ENCODE measurements at places on chromosomes 1 and 21.

- no peak for DNase-seq
These were observed 171.8 kb downstream of the ACTL8 start for GRCh38 chr1:17926906-17927305.

DNA sequence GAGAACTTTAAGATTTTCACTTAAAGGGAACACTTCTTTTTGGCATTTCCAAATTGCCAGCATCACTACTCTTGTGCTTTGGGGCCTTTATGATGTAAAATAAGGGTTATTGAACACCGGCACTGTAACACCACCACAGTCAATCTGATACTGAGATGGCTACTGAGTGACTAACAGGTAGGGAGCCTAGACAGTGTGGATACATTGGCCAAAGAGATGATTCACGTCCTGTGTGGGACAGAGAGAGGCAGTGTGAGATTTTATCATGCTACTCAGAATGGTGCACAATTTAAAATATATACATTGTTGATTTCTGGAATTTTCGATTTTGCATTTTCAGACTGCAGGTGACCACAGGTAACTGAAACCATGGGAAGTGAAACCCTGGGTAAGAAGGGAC, 261.6 kb downstream of the SPATA17 start:
- no peak for DNase-seq

- DNase-seq, result no peak
These were observed 38.6 kb upstream of the GPR88 start for GRCh38 chr1:100499194-100499811.

GRCh38 chr1:68321084-68321685, 88.9 kb upstream of the WLS start:
- no peak for DNase-seq

- DNase-seq, result no peak
These were observed 42.7 kb downstream of the SLC45A1 start for GRCh38 chr1:8360493-8361197.

DNA sequence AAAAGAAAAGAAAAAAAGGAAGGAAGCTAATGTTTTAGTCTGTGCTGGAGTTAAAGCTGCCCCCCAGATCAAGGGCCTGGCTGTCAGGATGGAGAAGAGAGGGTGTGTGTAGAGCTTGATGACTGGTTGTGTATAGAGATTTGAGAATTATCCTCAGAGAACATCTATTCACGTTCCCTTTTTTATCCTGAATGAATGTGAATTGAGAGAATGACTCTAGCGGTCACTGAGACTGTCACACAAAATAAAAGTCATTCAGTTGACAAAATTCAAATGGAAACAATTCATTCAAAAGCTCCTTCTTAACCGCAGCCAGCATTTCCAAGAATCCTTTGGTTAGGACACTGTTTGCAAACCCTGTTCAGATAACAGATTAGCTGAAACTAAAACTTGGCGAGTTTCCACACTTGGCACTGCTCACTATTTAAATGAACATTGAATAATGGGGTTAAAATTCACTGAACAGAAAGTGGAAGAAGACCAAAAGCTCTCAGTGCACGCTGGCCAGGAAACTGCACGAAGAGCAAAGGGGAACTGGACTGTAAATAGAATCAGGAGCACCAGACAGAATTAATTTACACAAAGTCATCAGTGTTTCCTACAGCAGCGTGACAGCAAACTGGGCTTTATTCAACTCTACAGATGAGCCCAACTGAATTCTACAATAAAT, 13.6 kb upstream of the FAM89A start:
- DNase-seq, result no peak

- DNase-seq, result peak; percentile 69
These were observed 1.1 kb downstream of the ARHGAP30 start for GRCh38 chr1:161068306-161069234.

GRCh38 chr1:12152113-12152891, 14.5 kb upstream of the TNFRSF1B start:
- DNase-seq, result no peak

- no peak for DNase-seq
These were observed 90.0 kb upstream of the TLR5 start for GRCh38 chr1:223233019-223233409.

DNA sequence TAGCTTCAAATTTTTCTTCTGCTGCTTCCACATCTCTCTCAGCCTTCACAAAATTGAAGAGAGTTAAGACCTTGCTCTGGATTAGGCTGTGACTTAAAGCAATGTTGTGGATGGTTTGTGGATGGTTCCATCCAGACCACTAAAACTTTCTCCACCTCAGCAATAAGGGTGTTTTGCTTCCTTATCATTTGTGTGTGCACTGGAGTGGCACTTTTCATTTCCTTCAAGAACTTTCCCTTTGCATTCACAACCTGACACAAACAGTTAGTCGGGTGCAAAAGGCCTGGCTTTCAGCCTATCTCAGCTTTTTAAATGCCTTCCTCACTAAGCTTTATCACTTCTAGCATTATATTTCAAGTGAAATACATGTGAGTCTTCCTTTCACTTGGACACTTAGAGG, 30.3 kb downstream of the DENND1B start:
- no peak for DNase-seq

- DNase-seq, result no peak
These were observed 57.8 kb upstream of the TARBP1 start for GRCh38 chr1:234536741-234537140.

DNA sequence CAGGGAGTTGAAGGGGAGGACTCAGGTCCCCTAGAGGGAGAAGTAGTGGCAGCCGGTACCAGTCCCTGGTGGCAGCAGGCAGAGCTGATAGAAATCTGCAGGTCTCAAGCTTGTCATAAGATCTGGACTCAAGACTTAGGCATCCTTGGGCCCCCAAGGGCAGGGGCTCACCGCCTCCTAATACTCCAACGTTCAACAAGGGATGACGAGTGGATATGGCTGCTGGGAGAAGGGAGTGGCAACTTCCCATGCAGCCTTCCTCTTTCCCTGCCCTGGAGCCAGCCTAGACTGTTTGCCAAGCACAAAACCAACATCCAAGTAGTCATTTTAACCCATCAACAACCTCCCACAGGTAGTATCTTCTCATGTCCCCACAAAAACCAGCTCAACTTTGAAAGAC, 6.9 kb downstream of the TRABD2B start:
- DNase-seq, result no peak

DNA sequence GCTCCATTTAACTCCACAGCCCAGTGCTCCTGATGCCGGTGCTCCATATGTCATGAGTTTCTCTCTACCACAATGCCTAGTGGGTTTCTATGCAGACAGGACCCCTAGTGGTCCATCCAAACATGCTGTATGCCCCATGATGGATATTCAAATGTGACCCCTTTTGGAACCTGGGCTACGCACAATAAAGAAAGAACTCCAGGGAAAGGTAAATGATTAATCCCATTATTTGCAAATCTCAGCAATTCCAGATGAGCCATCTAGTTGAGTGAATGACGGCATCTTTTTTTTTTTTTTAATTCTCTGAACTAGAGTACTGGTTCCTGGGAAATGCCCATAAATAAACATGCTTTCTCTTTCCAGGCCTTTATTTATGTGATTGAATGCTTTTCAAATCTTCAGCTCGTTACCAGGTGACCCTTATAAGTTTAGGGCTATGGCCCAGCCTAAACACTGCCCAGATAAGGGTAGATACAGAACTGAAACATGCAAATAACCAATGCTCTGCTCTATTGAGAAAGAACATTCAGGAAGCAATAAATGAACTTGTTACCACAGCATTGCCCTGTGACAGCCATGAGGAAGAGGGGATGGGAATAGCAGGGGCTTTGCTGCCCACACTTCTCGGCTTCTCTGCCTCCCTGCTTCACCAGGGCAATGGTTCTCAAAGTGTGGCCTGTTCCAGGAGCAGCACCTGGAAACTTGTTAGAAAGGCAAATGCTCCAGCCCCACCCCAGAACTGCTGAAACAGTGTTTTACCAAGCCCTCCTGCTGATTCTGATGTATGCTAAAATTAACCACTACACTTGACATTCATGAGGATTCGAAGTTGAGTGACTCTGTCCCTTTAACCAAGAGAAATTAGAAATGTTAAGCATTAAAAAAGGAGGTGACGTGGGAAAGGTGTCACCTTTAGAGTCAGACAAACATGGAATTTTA, 151.7 kb downstream of the SEC16B start:
- DNase-seq, result no peak

DNA sequence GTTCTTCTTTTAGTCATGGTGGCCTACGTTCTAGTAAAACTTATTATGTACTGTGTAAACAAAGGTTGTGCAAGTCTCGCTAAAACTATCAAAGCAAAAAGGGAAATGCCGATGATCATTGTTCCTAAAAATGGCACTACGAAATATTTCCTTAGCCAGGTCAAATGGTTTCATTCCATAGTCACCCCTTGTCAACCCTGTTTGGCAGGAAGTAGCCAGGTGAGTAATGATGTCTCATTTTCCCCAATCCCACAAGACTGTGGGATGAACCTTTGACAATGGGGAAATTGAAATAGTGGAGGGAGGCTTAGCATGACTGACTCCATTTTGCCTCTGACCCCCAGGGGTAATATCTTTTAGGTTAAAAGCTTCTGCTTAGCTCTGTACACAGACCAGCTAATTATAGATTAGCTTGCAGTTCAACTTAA, 5.6 kb upstream of the REN start:
- DNase-seq, result no peak

DNA sequence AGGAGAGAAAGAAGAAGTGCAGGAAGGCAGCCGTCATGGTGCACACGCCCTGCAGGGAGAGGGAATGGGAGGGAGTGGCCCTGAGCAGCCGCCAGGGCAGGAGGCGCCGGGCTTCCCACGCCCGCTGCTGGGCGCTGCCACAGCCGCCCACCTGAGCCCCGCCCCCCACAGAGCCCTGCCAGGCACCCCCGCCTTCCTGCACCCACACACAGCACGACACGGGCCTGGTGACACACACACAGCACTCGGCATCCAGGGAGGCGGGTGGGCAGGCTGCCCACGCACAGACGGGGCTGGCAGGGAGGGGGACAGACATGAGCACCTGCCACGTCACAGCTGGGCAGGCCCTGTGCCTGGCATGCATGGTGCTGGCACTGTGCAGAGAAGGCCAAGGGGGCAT, 27.5 kb downstream of the ADGRB2 start:
- DNase-seq, result peak; percentile 44

DNA sequence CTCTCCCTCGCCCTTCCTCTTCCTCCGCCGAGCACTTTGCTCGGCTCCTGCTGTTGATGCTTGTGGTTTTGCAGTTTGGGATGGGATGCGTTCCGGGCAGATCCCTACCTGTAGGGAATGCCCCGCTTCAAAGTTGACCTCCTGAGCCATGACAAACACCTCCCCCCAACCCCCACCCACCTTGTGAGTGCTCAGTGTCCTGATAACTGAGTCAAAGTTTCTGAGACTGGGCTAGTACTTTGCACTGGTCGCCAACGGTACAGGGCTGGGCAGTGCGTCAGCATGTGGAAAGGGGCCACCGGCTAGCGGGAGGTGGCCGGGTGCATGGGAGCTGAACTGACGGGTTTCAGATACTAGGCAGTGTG, 771 bp downstream of the RABGAP1L start:
- peak; percentile 11 for DNase-seq

DNA sequence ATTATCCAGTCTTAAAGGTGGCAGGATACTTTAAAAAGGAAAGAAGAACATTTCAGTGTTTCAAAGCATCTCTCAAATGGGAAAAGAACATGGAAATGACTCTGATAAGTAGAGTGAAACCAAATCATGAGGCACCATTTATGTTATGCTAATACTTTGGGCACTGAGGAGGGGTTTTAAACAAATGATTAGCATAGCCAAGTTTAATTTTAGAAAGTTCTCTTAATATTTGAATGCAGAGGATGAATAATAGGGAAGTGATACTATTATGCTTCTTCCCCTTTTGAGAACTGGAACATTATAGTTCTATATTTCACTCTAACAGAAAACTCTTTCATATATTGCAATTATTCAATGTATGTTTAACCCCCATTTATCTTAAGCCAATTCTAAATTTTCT, 1181.9 kb upstream of the PRMT6 start:
- no peak for DNase-seq

DNA sequence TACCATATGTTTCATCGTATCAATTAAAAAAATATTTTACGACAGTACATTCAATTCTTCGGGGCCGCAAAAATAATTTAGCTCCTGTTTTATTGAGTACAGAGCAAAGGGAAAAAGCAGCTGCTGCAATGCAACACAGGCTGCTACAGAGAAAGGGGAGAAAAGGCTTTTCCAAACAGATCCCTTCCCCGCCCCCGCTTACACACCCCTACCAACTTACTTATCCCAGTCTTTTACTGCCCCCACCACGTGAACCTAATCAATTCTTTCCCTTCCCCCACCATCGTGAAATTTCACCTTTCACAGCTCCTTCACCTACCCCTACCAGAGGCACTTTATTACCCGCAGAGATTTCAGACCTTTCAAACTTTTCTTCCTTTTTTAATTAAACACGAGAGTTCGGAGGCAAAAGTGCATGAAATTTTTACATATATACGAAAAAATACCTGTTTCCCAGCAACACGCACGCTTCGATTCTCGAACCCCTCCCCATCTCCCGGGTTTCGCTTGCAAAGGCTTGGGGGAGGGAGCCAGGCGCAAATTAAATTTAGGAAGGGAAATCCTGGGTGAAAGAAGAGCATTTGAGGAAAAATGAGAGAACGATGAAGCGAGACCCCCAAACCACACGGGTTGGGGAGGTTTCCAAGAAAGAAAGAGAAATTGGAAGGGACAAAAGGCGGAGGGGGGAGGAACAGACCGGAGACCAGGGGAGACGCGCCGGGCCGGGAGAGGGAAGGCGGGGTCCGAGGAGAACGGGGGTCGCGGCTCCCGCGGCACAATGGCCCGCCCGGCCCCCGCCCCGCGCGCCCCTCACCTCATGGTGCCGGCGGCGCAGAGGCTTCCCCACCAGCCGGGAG, 823 bp downstream of the ENAH start:
- no peak for DNase-seq

DNA sequence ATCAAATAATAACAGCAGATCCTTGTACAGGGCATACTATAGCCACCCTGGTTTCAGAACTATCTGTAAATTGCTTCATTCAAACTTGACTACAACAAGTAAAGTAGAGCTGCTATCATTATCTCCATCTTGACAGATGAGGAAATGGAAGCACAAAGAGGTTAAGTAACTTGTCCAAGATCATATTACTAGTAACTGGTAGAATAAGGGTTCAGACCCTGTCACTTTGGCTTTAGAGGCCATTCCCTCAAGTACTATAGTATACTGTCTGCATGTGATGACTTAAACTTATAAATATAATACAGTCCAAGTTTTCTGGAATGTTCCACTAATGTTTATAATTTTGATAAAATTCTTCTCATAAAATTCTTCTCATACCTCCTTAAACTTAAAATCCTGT, 24.8 kb downstream of the PGM1 start:
- no peak for DNase-seq

- DNase-seq, result no peak
These were observed 37.9 kb upstream of the LRIG2 start for GRCh38 chr1:113035086-113035485.

All from stimulated activated CD4-positive, alpha-beta T cell treated with anti-CD3 and anti-CD28 coated beads, Interleukin-4, amount 100 ng/mL, for 1 hour (primary cell).